ENCODE measurements at places on chromosomes 2 and 18. TPM values are rescaled to one million over a fixed set of nuclear protein-coding genes. Genes with fewer than 3 reads are reported as not detected.

Gene SH3RF3
- total RNA-seq = 6.3 TPM

Gene AQP12B
- not detected for total RNA-seq

Gene CENPA
- total RNA-seq = 2.4 TPM

Gene NIF3L1
- 25.5 TPM for total RNA-seq

Gene DARS1
- total RNA-seq = 119 TPM

Gene NAT8
- total RNA-seq = not detected

Gene GPR35
- 1.2 TPM for total RNA-seq

Gene ORMDL1
- 175 TPM for total RNA-seq

All from camera-type eye (tissue), 1 donor.